NCI-H2107 (cell line): ENCODE measurements at places on chromosomes 4 and X.

DNA sequence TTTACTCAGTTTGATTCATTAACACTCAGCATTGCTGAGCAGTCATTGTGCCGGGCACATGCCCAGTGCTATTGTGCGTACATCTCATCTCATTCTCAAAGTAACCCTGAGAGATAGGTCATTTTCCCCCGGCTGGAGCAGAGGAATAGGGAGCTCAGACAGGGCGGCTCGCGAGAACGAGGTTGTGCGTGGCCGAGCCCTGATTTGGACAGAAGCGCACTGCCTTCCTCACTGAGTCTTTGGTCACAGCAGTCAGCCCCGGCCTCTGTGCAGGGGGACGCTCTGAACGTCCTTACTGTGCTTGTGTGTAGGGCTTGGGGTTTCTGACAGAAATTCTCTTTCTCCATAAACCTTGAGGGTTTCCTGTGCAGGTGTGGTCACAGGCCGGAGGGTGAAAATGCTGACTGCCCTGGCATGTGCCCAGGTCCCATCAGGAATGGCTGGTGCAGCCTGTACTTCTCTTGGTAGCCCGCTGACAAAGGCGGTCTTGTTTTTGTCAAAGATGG, 39.5 kb downstream of the NOP14 start:
- DNase-seq = no peak

DNA sequence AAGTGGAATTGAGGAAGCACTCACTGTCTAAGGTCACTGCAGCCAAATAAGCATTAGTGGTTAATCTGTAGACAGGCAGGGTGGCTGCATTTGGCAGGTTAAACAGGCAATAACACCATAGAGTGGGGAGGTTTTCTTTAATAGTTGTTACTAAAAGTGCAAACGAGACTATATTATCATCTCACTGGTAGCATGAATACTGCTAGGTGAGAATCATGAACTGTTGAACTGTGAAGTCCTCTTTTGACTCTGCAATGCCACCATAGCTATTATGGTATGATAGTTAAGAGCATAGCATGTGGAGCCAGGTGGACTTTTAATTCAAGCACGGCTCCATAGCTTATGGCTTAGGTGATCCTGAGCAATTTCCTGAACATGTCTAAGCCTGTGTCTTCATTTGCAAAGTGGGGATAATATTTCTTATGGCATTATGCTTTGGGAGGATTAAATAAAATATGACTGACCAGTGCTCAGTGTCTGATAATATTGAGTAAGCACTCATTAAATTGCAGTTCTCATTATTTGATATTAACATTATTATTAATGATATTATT, 235.6 kb upstream of the HHIP start:
- no peak for DNase-seq

- no peak for DNase-seq
These were observed 36.9 kb downstream of the PGRMC1 start for GRCh38 chrX:119272882-119273419.

- DNase-seq = no peak
These were observed 44.1 kb downstream of the CHRNA9 start for GRCh38 chr4:40379248-40379647.

DNA sequence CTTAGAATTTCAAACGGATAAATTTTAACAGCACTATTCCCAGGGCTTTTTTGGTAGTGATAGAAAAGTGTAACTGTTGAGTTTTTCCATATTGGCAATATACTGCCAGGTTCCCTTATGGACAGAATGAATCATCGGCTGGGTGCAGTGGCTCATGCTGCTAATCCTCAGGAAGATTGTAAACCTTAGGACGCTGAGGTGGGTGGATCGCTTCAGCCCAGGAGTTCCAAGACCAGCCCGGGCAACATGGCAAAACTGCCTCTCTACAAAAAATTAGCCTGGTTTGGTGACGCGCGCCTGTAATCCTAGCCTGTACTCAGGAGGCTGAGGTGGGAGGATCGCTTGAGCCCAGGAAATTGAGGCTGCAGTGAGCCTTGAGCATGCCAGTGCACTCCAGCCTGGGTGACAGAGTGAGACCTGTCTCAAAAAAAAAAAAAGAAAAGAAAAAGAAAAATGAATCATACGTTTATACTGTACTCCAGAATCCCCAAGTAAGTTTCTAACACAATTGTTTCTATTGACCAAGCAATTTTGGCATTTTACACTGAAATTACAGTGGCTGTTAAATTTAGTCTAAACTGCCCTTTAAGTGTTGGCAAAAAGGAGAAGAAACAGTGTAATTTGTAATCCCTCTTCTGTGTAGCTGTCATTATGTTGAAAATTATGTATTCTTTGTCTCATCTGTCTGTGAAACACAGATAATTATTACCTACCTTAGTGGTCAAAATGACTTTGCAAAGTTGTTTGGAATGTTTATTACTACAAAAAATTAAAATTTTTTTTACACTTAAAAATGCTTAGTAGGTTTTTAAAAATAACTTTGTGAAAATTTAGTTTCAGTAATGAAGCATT, 1.8 kb downstream of the SLC30A9 start:
- DNase-seq = no peak

DNA sequence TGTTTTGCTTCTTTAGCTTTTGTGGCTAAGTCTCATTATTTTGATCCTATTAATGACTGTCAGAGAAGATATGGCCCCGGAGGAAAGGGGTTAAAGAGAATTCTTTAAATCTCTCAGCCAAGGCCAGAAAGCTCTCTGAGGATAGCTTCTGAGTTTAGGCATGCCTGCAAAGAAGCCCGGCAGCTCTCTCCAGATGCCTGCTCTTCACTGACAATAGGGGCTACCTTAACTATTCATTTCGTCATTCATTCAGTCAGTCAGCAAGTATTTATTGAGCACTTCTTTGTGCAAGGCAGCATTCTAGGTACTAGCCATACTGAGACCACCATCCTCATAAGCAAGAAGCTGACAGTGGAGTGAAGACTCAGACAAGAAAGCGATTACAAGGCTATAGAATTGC, 34.0 kb upstream of the BMP15 start:
- DNase-seq = no peak

- DNase-seq = no peak
These were observed 96.7 kb upstream of the MXRA5 start for GRCh38 chrX:3443184-3443583.

GRCh38 chr4:165175879-165176278, 31.5 kb upstream of the KLHL2 start:
- no peak for DNase-seq

GRCh38 chr4:145055533-145056257, 42.3 kb downstream of the ANAPC10 start:
- DNase-seq = no peak

DNA sequence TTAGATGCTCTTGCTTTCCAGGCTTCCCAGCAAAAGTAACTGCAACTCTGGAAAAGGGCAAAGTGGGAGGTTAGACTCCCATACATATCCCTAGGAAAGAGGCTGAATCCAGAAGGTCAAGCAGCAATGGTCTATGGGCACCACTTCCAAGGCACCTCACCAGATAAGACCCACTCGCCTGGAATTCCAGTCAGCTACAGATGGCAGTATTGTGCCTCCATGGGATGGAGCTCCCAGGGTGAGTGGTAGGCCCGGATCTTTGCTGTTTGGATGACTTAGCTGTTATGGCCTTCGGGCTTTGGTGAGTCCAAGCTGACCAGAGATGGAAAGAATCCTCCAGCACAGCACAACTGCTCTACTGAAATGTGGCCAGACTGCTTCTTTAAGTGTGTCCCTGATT, 688.0 kb downstream of the PCDH19 start:
- DNase-seq = no peak

DNA sequence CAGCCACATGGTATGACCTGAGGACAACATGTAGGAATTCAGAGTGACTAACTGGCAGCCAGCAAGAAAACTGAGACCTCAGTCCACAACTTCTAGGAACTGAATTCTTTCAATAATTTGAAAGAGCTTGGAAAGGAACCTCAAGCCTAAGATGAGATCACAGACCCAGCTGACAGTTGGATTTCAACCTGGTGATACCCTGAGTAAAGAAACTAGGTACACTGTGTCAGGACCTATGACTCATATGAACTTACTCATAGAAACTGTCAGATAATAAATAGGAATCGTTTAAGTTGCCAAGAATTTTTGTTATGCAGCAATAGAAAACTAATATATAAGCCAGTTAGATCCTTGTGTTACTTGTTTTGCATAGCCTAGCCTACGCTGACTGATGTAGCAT, 102.4 kb upstream of the DCAF12L1 start:
- no peak for DNase-seq

DNA sequence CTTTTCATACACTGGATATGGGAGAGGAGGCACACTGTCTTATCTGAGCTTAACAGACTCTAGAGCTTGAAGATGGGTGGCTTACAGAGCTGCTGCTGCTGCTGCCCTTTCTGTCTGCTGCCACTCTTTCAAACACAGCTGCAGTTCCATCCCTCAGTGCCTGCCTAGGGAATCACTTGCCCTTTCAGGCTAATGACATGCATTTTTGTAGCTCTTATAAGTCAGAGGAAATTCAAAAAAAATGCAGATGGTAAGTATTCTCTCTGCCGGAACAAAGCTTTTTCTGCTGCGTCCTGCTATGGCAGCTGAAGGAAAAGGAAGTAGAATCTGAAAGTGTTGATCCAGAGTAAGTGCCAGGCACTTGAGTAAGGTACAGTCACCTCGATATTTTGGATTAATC, 460.4 kb upstream of the DIAPH2 start:
- DNase-seq = no peak
